ENCODE measurements at places on chromosomes 7 and 10.

DNA sequence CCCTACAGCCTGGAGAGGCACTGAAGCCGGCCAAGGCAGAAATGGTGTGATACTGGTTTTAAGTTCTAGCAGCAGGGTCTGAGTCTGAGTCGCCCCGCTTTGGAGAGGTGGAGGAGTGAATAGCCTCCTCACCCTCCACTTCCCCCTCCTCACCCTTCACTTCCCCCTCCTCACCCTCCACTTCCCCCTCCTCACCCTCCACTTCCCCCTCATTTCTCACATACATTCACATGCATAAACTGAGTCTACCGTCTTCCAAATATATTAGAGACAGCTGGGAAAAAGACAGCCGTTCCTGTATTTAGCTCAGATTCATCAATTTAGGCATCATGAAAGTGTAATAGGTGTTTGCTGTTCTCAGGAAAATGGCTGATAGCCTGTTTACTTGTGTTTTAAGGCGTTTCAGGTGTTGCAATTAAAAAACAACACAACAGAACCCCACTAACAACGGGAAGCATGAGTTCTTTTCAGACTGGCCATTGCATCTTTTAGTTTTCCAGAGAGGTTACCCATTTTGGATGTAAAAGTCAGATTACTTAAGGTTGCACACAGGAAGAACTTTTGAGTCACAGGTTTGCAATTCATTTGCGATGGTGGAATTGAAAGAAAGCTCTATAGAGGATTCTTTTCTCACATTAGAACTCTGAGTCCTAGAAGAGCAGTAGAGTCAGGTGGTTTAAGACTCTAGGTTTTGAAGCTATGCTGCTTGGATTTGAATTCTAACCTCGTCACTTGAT lies 861 bp downstream of the NRBF2 start:
- no peak for DNase-seq

- DNase-seq: peak; percentile 81
Measured at GRCh38 chr10:114631666-114632417, 26.2 kb downstream of the ABLIM1 start.

DNA sequence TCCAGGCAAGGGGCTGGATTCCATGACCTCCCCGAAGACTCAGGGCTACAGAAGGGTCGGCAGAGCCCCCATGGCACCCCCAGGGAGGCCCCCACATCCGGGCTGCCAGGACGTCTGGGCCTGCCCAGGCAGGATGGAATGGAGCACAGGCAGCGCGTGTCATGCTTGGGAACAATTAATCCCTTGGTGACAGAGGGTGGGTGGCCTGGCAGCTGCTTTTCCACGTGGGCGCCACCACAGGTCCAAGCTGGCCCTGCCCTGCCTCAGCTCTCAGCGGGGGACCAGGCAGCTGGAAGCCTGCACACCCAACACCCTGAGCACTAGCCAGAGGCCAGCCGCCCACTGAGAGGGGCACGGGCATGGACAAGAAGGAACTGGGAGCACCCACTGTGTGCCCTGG lies 11.4 kb downstream of the ELN start:
- DNase-seq: no peak

GRCh38 chr7:27182285-27182841 lies 2.7 kb downstream of the HOXA11 start:
- DNase-seq: peak; percentile 46

DNA sequence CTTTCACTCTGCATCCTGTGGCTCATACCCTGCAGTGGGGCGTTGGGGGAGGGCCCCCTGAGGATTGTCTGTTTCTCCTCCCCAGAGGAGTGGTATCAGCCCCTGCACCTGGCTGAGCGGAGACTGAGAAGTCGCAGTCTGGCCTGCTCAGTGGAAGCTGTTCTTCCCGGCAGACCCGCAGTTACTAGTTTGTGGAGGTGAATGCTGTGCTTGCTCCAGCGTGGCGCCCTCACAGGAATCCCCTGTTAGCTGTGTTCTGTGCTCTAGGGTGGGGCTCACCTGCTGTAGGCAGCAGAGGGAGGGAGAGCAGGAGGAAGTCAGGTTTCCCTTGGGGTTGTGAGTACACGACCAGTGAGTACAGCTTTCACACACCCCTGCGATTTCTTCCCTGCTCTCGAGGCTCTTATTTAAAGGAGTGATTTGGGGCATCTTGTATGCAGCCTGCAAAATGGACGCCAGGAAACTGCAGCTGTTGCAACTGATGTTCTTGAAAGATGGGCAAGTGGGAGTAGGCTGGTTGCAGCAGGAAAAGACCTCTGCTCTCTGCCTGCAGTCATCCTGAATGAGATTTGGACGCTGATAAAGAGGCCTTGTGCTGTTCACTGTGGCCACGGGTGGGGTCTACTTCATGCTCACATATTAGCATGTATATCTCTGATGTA lies 66.4 kb downstream of the HK1 start:
- no peak for DNase-seq

- no peak for DNase-seq
Measured at GRCh38 chr7:76220185-76221057, 18.7 kb downstream of the SRRM3 start.

DNA sequence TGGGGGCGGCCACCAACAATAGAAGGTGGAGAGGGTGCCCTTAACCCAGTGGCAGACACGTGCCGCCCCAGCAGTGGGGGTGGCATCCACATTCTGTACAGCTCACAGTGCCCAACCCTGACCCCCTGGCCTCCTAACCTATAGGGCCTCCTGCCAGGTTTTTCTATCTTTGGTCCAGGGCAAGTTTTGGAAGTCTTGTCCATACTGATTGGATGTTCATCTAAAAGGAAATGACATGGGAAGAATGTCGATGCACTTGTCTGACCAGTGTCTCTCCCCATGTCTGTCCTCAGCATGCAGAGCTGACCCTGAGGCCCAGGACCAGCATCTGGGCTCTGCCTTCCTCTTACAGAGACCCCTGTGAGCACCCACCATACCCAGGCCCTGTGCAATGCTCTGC lies 32.3 kb upstream of the ANTXRL start:
- DNase-seq: no peak

GRCh38 chr7:113945018-113945938 lies 26.5 kb upstream of the PPP1R3A start:
- no peak for DNase-seq

DNA sequence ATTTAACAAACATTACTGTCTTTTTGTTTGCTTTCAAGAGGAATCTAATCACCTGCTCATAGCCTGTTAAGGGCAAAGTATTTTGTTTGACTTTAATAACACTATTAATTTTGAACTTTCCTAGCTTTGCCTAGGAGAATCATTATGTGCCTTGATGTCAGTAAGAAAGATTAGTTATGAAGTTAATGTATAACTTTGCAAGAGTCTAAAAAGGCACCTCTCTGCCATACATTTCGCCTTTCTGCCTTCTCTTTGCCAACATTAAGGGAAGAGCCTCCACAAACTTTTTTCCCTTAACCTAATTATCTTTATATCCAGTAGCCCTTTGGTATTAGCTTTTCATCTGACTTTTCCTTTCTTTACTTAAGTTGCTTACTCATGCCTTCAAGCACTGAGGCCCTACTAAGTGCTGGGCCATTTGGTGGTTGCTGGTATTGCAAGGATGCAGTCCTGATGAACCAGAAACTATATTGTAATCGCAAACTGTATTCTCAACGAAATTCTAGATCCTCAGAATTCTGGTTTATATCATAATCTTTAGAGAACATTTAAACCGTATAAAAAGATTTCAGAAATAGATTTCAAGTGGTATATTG lies 108.5 kb downstream of the SND1 start:
- DNase-seq: no peak

GRCh38 chr7:68015978-68016532 lies 1019.4 kb downstream of the TYW1 start:
- no peak for DNase-seq

DNA sequence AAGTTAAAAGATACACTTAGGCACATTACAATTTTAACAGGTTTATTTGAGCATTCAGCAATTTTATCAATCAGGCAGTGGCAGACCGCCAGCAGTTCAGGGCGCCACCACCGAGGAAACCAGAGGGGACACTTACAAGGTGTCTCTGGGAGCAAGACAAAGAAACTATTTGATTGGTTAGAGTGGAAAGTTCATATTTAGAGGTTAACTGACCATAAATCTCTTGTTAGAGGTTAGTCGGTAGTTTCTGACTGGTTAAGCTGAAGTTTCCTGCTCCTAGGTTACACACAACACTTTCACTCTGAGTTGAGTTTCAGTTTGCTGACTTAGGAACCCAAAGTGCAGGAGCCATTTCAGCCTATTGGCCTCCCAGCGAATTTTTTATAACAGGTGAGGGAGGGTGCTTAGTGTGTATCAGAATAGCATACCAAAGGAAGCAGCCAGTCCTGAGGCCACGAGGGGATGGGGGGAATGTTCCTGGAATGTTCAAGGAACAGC lies 10.8 kb upstream of the PVRIG start:
- DNase-seq: no peak

DNA sequence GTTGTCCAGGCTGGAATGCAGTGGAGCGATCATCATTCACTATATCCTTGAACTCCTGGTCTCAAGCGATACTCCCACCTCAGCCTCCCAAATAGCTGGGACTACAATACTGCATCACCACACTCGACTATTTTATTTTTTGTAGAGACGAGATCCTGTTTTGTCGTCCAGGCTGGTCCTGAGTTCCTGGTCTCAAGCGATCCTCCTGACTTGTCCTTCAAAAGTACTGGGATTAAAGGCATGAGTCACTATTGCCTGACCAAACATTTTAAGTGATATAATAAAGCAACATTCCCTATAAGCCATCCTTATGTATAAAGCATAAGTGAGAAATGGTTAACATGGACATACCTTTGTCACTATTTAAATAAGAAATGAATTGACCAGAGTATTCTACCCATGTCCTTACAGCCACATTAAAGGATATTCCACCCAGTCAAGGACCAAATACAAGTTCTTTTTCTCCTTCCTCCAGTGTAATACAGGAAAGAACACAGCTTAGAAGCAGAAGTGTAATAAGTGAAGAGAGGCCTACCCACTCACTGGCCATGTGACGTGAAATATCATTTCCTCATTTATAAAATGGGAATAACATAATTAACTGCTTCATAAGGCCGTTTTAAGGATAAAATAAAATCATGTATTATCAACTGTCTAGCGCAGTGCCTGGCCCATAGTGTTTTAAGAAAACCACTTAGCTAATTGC lies 82.0 kb downstream of the DOCK4 start:
- no peak for DNase-seq

DNA sequence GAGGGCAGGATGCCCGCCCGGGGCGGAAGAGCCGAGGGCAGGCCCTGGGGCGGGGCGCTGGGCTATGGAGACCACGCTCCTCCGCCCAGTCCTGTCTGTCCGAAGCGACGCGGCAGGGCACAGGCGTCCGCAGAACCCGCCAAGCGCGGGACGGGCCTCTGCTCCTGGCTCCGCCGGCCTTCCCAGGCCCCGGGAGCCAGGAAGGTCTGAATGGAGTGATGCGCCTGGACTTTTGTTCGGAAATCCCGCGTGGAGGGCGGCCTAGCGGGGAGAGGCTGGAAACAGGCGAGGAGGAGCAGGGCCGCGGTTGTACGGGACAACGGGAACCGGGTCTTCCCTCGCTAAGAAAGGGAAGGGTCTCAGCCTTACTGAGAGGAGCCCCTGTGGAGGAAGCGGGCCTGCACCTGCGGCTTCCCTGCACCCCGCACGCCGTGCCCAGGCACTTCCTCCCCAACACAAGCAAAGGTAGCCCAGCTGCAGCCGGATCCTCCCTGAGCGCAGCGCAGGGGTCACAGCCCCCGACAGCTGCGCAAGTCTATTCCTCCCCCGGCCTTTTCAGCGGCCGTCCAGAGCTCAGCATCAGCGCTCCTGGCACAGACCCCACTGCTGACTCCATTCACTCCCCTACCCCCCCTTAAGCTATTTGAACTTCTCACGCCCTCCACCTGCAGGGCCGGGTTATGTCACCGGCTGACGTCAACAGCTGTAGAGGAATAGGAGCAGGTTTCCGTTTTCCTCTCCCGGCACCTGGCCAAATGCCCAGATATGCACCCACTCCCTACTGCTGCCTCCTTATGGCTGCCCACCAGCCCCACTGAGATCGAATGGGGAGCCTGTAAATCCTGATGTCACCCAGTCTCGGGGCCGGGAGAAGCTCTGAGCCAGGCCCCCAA lies 143.2 kb upstream of the RET start:
- DNase-seq: peak; percentile 65

DNA sequence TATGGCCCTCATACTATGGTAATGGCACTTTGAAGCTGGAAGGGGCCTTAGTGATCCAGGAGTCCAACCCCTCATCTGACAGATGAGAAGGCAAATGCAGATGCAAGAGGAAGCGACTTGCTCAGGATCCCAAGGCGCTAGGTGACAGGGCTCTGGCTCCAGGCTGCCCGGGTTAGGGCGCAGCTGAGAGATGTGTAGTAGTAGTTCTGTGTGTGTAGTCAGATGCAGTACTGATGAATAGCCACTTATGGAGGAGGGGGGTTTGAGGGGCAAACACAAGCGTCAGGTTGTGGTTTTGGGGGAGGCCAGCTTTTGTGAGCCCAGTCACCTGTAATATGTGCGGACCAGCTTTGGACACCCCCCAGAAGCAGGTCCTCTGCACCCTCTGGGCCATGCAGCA lies 4.8 kb downstream of the ADRA2A start:
- DNase-seq: no peak

DNA sequence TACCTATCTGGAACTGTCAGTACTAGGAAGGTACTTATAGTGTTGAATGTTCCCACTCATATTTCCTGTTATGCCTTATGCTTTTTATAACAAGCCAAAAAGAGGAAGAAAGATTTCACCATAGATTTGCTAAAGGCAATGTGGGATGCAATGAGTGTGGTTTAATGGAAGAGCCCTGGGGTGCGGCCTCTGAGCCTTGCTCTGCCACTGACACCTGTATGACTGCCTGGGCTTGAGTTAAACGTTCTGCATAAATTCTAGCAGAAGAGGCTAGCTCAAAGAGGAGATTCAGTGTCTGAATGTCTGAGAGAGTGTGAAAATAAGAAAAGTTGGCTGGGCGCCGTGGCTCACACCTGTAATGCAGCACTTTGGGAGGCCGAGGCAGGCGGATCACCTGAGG lies 143.8 kb downstream of the TPST1 start:
- DNase-seq: no peak

DNA sequence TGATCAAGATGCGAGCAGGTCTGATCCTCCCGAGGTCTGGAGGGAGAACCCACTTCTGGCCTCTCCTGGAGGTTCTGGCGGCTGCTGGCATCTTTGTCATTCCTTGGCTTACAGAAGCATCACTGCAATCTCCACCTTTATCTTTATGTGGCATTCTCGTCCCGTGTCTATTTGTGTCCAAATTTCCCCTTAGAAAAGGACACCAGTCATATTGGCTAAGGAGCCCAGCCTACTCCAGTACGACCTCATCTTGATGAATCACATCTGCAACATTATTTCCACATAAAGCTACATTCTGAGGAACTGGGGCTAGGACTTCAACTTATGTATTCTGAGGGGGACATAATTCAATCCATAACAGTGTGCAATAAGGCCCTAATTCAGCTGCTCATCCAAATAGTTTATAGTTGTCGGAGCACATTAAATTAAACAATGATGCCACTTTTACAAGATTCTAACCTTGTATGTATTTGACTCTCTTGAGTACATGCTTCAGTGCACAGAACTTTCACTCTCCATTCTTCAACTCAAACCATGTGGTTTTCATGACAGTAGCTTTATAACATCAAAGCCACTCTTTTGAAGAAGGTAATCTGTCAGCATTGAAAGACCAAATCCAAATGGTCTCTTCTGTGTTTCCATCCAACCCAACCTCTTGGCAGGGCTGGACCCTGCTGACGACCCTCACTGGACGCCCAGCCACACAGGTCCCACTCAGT lies 86.2 kb upstream of the DDC start:
- DNase-seq: peak; percentile 19

- no peak for DNase-seq
Measured at GRCh38 chr10:123527151-123527550, 139.0 kb upstream of the GPR26 start.

GRCh38 chr10:102418622-102419268 lies at the start of gene PSD:
Gene PSD, minus strand, starts transcription at chr10:102418785. Its CDS starts 1,747 bp downstream, at chr10:102417038.
- DNase-seq: no peak
